ENCODE measurements at places on chromosomes 7 and 10.

DNA sequence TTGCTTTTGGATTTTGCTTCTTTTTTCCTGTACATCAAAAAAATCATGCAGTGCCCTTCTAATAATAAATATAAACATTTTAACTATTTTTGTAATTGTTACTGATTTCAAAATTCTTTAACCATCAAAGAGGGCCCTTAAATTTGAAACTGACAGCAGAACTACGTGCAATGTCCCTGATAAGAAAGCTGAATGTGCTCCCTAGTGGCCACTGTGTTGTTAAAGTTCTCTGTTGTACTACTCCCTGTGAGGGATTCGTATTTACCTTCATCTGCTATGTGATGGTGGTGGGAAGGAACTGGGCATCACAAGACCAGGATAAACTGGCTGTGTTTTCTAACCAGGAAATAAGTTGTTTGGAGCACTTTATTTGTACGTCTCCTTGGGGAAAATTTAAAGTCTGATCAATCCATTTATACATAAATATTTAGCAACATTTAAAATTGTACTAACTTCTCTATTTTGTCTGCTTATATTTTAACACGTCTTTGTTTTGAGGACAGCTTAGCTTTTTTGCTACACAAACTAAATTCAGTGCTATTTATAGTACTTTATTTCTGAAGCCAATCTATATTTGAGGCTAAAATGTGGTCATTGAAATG, 322.4 kb downstream of the HGF start:
- DNase-seq, result no peak

- DNase-seq, result no peak
These were observed 31.1 kb downstream of the PIK3CG start for GRCh38 chr7:106896231-106896630.

DNA sequence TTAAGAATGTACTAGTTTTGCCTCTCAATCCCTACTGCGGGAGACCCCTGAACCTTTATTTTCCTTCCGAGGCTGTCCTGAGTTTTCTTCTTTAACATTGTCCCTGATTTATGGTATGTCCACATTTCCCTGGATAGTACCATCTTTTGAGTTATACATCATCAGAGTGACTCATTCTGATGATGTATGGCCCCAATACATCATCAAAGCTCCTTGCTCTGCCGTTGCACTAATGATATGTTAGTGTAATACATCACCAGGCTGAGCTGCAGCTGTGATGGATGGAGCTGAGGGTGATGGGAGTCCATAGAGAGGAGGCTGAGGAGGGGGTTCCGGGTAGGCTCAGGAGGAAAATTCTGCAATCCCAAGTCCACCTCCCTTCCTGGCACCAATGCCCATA, 986.5 kb downstream of the KCNMA1 start:
- DNase-seq, result no peak

DNA sequence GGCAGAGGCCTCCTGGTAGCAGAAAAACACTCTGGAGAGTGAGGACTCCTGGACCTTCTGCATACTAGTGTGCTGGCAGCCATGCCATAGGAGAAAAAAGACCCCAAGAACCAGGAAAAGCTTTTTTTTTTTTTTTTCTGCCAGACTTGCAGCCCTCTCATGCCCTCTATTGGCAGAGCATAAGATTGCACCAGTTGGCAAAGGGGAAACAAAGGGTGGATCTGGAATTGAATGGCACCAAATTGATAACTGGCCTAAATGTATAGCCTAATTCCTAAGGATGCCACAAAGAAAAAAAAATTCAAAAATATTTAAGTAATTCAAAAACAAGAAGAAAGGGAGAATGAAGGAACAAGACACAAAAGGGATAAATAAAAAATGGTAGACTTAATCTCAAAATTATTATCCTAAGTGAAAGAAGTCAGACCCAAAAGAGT, 112.5 kb upstream of the GHITM start:
- DNase-seq, result no peak

DNA sequence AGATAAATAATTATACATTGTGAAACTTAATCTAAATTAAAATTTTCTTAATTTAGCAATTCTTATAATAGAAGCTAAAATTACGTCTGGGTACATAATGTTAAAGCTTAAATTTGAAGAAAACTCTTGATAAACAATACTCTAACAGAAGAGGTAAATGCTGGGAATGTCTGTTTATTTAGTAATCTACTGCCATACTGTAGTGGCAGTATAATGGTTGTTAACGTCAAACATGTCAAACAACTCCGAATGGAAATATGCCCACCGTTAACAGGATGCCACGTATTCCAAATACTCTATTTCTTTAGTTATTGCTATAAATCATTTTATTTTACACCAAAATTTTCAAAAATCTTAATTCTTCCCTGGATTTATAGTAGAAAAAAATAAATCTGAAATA, 40.0 kb upstream of the PTPN12 start:
- DNase-seq, result no peak

GRCh38 chr7:91089382-91089963, 174.8 kb upstream of the FZD1 start:
- DNase-seq, result no peak

DNA sequence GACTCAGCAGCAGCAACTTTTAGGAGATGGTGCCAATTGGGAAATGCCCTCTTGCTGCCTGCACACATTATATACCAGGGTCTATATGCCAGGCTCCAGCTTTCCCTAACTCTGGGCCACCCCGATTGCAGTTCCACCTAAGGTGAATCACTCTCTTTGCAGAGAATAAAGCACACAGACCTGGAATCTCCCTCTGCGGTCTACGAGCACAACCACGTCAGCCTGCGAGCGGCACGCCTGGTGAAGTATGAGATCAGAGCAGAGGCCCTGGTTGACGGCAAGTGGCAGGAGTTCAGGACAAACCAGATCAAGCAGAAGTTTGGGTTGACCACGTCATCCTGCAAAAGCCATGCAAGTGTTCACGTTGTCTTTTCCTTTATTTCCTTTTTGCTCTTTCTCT, 38.2 kb upstream of the PLEKHA1 start:
- DNase-seq, result no peak

DNA sequence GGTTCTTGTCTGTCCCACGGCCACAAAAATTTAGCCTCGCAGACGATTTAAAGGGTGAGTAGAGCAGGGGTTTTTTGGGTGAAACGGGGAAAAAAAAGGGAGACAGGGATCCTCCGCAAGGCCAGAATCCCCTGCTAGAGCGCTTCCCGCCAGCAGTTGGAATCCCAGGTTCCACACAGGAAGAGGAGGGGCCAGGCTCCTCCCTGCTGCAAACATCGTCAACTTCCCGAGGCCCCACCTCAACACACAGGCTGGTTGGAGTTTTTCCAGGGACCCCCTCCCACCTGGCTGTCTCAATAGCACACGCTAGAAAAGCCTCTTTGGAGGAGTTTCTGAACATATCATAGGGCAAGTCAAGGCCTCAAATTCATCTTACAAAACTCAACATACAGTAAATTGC, 112.7 kb downstream of the MTERF1 start:
- DNase-seq, result no peak

GRCh38 chr10:78473006-78473405, 439.3 kb downstream of the RPS24 start:
- DNase-seq, result no peak
